ENCODE measurements at places on chromosomes 12 and 14. TPM values are rescaled to one million over a fixed set of nuclear protein-coding genes. Genes with fewer than 3 reads are reported as not detected.

The DUSP6 gene
- total RNA-seq, result 0.69 TPM

The HPD gene
- total RNA-seq, result 0.28 TPM

The KLRC1 gene
- not detected for total RNA-seq

GRCh38 chr12:131134523-131135310 is 181.0 kb downstream of the ADGRD1 start:
- DNase-seq, result no peak

- DNase-seq, result no peak
Observed at GRCh38 chr12:1590221-1590979, 4.0 kb downstream of the FBXL14 start.

DNA sequence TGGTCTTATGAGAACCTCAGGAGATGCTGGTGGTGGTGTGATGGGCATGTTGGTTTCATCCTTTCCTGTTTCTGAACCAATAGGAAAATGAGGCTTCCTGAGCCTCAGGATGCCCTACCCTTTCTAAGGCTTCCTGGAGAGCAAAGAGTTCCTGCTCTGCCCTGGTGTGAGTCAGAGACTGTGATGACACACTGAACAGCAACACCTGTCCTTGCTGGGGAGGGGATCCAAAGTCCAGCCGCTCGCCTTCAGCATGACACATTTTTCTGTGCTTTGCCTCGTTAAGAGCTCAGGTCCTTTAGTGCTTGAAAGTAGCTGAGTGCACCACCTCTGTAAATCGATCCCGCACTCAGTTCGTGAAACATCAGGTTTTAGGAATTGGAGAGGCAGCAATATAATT is 116.0 kb downstream of the CACNA1C start:
- no peak for DNase-seq

GRCh38 chr12:2306012-2306411 is 253.2 kb downstream of the CACNA1C start:
- no peak for DNase-seq

DNA sequence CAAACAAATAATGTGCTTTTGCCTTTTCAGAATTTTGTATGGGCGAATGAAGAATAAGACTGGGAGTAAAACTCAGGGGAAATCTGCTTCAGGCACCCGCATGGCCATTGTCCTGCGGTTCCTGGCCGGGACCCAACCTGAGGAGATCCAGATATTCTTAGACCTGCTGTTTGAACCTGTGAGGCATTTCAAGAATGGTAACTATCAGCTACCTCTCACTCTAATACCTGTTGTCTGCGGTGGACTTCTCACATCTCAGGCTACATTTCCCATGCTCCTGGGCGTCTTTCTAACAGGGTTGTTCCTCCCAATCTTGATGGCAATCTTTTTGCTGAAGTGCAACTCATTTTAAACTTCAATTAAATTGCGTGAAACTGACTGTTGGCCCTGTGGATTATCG is 47.1 kb downstream of the UTP20 start:
- no peak for DNase-seq

GRCh38 chr14:37384870-37385596 is 187.3 kb downstream of the MIPOL1 start:
- no peak for DNase-seq

DNA sequence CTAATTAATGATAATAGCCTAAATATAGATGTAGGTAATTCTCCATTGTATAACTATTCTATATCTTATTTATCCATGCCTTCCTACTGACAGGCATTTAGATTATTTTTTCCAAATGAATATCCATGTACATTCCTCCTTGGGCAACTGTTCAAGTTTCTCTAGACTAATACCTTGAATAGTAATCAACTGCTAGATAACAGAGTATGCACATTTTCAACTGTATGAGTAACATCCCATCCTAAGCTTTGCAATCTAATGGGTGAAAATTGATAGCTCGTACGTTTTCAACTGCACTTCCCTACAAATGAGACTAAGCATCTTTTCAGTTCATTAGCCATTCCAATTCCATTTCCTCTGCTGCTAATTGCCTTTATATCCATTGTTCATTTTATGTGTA is 37.0 kb downstream of the YAF2 start:
- no peak for DNase-seq

DNA sequence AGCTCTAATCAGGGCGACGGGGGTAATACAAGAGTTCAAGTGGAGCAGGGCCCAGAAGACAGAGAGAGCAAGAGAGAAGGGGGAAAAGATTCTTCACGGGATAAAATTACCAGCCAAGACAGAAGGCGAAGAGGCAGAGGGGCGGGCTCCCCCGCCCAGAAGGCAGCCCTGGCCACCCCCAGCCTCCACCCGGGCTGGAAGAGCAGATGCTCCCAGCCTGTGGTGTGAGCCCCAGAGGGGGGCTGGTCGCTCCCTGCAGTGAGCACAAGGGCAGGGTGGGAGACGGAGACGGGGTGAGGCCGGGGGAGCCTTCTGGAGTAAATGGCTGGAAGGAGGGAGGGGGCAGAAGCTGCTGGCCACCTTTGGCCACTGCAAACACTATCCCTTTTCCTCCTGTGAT is 1035.6 kb downstream of the VRK1 start:
- DNase-seq, result no peak

GRCh38 chr14:91339671-91340369 is 77.8 kb downstream of the CCDC88C start:
- DNase-seq, result no peak

- DNase-seq, result no peak
Observed at GRCh38 chr14:69042787-69043444, 63.8 kb upstream of the ACTN1 start.

DNA sequence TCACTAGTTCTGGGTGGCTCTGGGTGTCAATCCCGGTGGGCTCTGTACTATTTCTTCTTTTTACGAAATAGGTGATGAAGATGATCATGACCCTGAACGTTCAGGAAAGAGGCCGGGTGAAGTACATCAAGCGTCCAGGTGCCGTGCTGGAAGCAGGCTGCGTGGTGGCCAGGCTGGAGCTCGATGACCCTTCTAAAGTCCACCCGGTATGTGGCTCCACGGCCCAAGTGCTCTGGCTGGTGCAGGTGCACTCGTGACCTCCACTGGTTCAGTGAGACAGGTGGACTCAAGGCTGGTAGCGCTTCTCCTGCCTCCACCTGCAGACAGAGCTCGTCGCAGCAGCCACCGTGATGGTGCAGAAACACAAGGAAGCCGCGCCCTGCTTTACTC is 85.1 kb downstream of the ACACB start:
- no peak for DNase-seq

- no peak for DNase-seq
Observed at GRCh38 chr12:100348657-100349454, 8.0 kb upstream of the SLC17A8 start.

- no peak for DNase-seq
Observed at GRCh38 chr14:24630087-24630871, 3.7 kb downstream of the GZMB start.

All from GM12878 (cell line).